ENCODE measurements at places on chromosomes 16 and 17.

GRCh38 chr16:54648575-54648974 lies 282.1 kb upstream of the IRX5 start:
- DNase-seq: no peak

DNA sequence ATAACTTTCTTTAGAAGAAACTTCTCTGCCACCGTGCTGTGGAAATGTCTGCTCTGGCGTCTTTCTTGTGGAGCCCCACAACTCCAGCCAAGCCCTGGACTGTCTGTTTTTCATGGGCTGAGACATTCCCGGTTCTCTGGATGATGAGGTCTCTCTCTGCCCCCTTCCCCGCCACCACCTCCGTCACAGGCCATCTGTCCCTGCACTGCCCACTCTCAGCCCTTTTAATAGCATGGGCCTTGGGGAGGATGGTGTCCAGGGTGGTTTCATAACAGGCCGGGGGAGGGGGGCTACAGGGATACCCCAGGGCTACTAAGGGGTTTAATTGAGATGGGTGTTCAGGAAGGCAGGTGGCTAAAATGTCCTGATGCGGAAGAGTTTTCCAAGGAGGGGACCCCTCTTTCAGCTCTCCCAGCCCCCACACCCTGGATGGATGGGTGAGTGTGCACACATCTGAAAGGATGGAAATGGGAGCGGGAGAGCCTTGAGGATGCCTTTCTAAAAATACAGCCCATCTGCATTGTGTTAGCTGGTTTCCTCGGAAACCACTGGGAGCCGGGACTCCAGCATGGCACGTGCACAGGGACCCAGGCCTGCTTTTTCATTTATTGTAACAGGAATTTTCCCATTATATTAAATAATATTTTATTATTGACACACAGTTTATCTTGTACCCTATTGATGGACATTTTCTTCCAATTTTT lies 14.6 kb upstream of the NDRG4 start:
- DNase-seq: no peak

- no peak for DNase-seq
These were observed 37.9 kb downstream of the GTF3C1 start for GRCh38 chr16:27511657-27512448.

GRCh38 chr17:14321476-14321949 lies 20.6 kb downstream of the HS3ST3B1 start:
- DNase-seq: no peak

DNA sequence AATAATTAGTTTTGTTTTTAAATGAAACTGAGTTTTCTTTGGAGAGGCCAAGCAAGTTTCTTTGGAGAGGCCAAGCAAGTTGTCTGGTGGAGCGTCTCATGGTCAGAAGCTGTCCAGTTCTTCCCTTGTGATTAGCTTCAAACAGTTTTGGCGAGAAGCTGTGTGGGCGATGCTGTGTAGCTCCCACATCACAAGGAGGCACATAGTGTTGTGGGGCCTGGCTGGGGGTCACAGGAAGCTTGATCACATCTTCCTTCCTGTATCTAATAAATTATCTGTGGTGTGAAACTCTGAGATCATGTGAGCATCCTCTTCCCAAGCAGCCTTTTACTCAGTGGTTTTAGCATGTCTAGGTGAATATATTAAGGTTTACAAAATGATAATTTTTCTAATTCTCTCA lies 33.9 kb downstream of the SPECC1 start:
- no peak for DNase-seq
